ENCODE measurements at places on chromosomes 5 and 9. TPM values are rescaled to one million over a fixed set of nuclear protein-coding genes. Genes with fewer than 3 reads are reported as not detected.

Gene SOX30
- not detected for total RNA-seq

- H3K36me3 ChIP-seq: no peaks in the 10 kb centered on the region
- DNase-seq: no peak
- no peak overlapping the region for H3K27ac ChIP-seq
- H3K4me3 ChIP-seq: no peak overlapping the region
Observed at GRCh38 chr5:142945845-142946244, 175.7 kb downstream of the ARHGAP26 start.

DNA sequence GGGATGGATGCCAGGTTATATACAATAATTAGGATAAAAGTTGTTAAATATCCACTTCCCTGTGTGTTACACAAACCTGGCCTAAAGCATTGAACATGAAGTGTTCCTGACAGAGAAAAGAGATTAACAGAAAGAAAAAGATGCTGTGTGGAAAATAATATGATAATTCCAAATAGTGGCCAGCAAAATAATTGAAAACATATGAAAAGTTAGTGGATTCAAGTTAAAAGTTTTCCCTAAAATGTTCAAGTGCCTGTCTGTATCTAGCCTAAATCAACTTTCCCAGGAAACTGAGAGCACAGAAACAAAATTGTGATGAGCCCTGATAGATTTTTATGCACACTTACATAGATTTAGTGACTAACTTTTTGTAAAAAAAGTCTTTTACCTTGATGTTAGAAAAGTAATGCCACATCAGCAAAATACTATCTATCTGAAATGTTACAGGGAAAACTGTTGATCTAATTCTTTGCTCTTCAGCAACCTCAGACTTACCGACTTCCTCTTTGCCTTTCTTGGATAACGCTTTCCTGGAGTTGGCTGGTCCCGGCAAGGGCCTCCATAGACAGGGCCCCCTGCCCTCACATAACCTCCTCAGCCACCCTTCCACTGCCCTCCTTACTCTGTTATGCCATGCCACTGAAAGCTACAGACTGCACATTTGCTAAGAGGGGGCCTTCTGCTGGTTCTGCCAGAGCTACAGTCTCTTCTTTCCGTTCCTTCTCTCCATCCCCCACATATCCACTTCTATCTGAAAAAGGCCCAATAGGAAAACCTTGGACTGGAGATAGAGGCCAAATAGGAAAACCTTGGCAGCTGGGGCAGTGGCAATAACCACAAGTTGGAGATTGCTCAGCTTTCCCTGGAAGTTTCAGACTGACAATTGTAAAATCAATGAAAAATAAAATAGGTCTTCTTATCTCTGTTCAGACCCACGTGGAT lies 44.4 kb downstream of the ZNF474 start:
- no peak overlapping the region for H3K27ac ChIP-seq
- no peak for DNase-seq
- H3K4me3 ChIP-seq: no peak overlapping the region
- H3K27me3 ChIP-seq: no peaks in the 10 kb centered on the region
- no peaks in the 10 kb centered on the region for H3K36me3 ChIP-seq
- H3K4me1 ChIP-seq: peaks cover 6% of the 10 kb centered on the region

DNA sequence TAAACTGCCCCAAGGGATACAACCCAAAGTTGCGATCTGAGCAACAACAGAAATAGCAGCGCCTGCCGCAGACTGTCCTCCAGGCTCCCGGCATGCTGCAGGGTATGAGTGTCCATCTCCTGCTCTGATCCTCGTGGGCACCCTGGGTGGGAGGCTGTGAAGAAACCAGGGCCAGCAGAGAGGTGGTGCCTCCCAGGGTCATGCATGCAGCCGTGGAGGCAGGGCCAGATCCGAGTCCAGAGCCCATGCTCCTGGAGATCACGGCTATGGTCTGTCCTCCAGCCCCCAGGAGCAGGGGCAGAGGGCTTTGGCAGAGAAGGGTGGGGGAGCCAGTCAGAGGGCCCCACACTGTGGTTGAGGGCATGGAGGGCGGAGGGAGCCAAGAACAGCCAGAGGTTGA lies 29.0 kb downstream of the HRH2 start:
- no peak overlapping the region for H3K4me3 ChIP-seq
- H3K27me3 ChIP-seq: peaks cover 80% of the 10 kb centered on the region
- H3K36me3 ChIP-seq: no peaks in the 10 kb centered on the region
- H3K4me1 ChIP-seq: peaks cover 7% of the 10 kb centered on the region
- no peak for DNase-seq

Data from MCF 10A (cell line).